ENCODE measurements at places on chromosomes 4 and X.

DNA sequence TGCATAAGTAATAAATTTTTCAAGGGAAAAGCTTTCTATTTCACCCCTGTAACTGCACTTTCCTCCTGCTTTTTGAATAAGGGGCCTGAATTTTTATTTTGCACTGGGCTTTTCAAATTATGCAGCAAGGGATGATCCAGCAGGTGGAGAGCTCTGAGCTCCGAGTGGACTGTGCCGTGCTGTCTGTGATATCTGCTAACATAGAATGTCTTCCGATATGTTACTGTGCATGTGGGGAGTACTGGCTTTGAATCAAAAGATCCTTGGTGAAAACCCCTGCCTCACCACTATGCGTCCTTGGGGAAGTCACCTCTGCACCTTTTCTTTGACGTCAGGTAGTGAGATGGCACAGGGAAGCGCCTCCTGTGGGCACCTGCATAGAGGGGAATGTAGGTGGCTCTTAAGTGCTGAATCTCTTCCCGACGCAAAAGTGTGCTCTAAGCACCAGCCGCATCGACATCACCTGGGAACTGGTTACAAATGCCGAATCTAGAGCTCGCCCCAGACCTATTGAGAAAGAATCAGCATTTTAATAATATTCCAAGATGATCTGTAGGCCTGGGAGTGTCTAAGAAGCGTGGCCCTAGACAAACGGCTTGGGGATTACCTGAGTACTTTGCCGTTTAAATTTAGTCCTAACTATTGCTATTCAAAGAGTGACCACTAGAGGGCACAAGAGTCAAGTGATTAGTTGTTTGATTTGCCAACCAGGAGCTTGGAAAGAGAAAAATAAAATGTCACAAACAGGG, 19.2 kb upstream of the WFS1 start:
- no peak for DNase-seq

GRCh38 chrX:129655547-129656249, 942 bp upstream of the APLN start:
- DNase-seq, result no peak

DNA sequence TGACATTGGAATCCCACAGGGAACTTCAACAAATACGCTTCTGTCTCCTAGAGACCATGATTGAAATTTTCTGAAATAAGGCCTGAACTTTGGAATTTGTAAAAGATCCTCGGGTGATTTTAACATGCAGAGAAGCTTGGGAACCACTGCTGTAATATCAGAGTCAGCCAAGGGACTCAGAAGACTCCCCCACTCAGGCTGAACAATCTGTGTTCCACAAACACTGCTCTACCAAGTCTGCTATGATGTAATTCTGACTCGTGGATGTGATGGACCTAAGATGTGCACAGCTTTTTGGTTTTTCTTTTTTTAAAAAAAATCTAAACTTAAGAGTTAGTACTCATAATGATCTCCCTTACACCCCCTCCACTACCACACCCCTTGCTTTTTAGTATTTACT, 26.0 kb downstream of the LRP2BP start:
- no peak for DNase-seq

GRCh38 chrX:86237482-86237881, 89.2 kb downstream of the DACH2 start:
- peak; percentile 6 for DNase-seq

- no peak for DNase-seq
Observed at GRCh38 chr4:89434364-89434988, 126.9 kb upstream of the GPRIN3 start.

All from upper lobe of left lung (tissue), 6 donors.